ENCODE measurements at places on chromosomes 2 and 18. TPM values are rescaled to one million over a fixed set of nuclear protein-coding genes. Genes with fewer than 3 reads are reported as not detected.

HOXD11 gene
- total RNA-seq, result not detected

GRCh38 chr18:58991167-58991798, 126.6 kb downstream of the ZNF532 start:
- peak; percentile 65 for DNase-seq

DNA sequence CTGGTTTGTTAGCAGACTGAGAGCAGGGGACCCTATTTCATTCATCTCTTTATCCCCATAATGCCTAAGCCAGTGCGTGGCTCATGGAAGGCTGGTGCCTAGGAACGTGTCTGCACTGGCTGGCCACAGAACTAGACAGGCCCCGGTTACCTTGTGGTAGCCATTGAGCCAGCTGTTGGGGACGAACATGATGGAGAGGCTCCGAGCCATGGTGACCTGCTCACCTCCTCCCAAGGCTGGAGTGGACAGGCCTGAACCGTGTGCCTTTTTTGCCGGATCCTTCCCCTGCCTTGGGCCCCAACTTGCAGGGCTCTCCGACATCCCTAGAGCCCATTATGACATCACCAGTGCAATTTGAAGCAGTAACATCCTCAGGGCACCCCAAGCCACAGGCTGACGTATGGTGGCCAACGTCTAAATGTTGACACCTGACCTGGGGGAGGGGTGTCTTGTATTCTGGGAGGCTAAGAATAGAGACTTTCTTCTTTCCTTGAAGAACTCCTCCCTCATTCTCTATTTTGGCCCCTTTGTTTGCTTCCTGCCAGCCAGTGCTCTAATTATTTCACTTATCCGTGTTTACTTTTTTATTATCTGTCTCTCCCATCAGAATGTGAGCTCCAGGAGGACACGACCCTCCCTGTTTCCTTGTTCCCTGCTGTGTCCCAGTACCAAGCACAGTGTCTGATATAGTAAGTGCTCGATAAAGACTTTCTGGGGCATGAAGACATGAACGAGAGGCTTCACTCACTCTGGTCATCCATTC, 12.2 kb upstream of the DNPEP start:
- DNase-seq, result no peak

- no peak for DNase-seq
Observed at GRCh38 chr2:6143812-6144211, 451.6 kb downstream of the SOX11 start.

GRCh38 chr2:145413261-145414030, 893.5 kb upstream of the ZEB2 start:
- DNase-seq, result no peak

VWA3B gene
- total RNA-seq, result not detected

- DNase-seq, result peak; percentile 16
Observed at GRCh38 chr2:206083602-206084438, 2.2 kb downstream of the INO80D start.

DNA sequence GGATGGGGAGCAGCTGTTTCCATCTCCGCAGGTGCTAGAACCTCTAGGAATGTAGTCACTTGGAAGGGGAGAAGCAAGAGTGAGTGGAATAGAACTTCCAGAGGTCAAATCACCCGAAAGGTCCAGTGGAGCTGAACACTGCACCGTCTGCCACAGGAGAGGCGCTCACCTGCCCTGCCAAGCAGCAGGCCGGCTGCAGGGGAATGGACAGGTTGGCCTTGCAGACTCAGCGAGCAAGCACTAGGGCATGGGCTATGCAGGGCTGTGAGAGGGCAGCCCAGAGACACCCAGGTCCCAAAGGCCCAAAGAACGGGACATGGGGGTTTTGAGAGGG, 214.2 kb downstream of the TNS1 start:
- DNase-seq, result no peak

DNA sequence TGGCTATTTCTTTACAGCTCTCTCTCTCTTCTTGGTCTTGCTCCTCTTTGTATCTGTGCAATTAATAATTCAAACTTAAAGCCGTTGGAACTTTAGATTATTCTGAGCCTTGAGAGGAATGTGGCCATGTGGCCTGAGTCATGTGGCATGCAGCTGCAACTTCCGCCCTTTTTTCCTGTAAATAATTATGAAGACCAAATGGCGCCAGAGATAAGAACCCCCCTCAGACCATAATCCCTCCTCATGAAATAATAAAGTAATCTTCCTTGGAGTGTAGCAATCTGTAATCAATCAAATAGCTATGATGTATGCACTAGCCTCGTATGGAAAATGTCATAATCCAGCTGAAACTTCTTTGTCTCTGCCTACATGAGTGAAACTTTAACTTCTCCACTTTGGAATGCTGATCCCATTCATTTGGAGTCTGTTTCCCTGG, 13.5 kb upstream of the TWSG1 start:
- no peak for DNase-seq

DNA sequence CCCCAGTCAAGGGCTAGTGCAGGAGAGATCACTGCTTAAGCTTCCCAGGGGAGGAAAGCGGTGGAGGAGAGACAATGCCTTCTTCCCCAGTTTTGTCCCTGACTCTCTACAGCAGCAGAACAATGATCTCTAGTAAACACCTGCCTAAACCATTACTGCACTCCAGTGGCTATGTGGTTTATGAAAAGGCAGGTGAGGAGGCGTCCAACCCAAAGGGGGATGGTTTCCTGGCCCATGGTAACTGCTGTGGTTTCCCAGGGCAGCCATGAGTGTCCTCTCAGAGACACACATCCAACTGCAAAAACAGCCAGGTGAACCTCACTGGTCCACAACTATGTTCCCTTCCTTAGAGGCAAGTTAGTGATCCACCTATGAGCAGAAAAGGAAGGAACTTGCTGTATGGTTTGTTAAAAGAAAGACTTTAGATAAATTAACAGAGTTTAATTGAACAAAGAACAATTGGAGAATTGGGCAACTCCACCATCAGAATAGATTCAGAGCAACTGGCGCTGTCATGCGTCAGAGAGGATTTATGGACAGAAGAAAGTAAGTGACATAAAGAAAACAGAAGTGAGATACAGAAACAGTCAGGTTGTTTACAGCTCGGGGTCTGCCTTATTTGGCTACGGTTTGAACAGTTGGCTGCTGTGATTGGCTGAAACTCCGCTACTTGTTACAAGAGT, 4.8 kb upstream of the TTC39C start:
- DNase-seq, result no peak

ELOA2 gene
- total RNA-seq, result not detected

All from PC-3 (cell line).